ENCODE measurements at places on chromosomes 1 and 21.

GRCh38 chr1:199264911-199265310, 626.1 kb downstream of the PTPRC start:
- no peak for DNase-seq

DNA sequence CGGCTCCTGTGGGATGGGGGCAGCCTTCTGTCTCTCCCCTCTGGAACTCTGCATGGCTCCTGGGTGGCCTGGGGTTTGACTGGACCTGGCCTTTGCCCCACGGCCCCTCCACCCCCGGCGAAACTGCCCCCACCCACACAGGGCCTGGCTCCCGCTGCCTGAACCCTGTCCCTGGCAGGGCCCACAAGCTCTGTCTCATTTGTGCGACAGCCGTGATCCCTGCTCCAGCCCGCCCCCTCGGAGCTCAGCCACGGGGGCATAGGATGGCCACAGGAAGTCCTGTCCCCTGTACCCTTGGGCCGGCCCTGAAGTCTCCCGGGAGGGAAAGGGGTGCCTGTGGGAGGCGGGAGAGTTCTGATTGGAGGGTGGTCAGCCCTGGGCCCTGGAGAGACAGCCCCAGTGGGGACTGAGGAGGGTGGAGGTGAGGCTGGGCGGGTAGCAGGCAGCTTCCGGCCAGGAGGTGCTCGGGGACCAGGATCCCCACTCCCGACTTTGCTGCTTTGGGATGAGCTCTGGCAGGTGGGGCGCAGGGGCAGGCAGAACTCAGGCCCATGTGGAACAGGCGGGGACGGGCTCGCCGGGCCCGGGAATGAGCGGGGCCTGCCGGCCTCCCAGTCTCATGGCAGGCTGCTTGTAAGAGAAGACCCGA, 45.1 kb downstream of the SLX9 start:
- DNase-seq: no peak

- DNase-seq: no peak
These were observed 19.3 kb downstream of the B3GALT5 start for GRCh38 chr21:39631842-39632562.

GRCh38 chr1:15160626-15161025, 7.1 kb downstream of the TMEM51 start:
- DNase-seq: no peak

- no peak for DNase-seq
These were observed 44.5 kb downstream of the LRRC53 start for GRCh38 chr1:74467786-74468377.
